Heart right ventricle (tissue), 16 donors: ENCODE measurements at places on chromosomes 16 and 17. TPM values are rescaled to one million over a fixed set of nuclear protein-coding genes. Genes with fewer than 3 reads are reported as not detected.
A peak's percentile ranks its signal among the peaks of the same experiment; 100 is the strongest.

Gene PRR29
- polyA plus RNA-seq = 0.29 TPM

GRCh38 chr16:85306071-85306792 is 194.0 kb upstream of the CIBAR2 start:
- peak; percentile 79 for DNase-seq

DNA sequence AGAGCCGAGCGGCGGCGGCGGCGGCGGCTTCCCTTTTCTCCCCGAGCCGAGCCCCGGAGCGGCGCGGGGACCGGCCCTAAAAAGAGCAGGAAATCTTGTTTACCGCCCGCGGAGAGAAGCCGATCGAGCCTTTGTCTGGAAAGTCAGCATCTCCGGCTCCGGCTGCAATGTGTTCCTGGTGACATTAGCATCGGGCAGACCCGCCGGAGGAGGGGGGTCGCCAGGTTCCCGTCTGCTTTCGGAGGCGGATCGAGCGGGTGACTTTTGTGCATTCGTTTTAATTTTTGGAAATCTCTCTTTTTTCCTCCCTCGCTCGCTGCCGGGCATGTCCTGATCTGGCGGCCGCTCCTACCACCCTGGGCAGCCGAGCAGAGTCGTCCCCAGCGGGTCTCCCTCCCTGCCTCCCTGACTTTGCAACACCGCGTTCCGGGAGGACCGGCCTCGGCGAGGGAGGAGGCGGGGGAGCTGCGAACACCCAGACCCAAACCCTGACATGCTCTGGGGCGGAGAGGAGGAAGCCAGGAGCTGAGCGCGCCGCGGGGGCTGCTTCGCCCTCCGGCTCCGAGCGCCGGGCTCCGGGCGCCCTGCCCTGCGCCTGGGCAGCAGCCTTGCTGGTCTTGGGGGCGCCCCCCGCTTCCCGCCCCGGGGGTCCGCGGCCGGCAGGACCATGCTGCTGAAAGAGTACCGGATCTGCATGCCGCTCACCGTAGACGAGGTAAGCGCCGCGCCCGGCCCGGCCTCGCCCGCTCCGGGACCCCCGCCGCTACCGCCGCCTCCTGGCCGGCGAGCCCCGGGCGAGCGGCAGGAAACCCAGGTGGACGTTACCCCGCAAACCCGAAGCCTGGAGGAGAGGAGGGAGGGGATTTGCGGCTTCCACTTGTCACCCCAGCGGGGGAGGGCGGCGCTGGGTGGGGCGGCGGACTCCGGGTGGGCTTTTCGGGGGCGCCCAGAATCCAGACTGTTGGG is 690 bp downstream of the PITPNC1 start:
- DNase-seq = peak; percentile 46

GRCh38 chr17:1091900-1092299 is 87.9 kb downstream of the ABR start:
- DNase-seq = no peak

- no peak for DNase-seq
Measured at GRCh38 chr17:50893183-50893993, 27.2 kb upstream of the TOB1 start.
